Activated CD4-positive, alpha-beta T cell treated with anti-CD3 and anti-CD28 coated beads, Interleukin-2, amount 50 U/mL, for 48 hours (primary cell): ENCODE measurements at places on chromosomes 3 and 15.

DNA sequence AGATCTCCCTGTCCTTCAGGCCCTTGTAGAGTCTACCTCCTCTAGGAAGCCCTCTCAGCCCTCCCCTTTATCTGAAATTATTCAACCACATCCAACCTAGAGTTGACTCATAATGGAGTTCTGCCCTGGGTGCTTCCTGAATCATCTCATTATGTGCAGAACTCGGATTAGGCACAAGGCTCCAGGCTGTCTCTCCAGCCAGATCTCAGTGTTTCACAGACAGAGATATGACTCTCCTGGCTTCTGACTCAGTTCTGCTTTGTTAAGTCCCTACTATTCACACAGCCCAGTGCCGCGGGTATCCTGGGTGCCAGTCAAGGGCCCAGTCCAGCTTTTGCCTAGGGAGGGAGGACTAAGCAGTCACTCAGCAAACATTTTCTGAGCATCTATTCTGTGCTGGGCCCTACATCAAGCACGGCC is 9.3 kb downstream of the STRA6 start:
- no peak for DNase-seq

GRCh38 chr15:75161106-75161916 is 40.4 kb upstream of the C15orf39 start:
- DNase-seq, result no peak

DNA sequence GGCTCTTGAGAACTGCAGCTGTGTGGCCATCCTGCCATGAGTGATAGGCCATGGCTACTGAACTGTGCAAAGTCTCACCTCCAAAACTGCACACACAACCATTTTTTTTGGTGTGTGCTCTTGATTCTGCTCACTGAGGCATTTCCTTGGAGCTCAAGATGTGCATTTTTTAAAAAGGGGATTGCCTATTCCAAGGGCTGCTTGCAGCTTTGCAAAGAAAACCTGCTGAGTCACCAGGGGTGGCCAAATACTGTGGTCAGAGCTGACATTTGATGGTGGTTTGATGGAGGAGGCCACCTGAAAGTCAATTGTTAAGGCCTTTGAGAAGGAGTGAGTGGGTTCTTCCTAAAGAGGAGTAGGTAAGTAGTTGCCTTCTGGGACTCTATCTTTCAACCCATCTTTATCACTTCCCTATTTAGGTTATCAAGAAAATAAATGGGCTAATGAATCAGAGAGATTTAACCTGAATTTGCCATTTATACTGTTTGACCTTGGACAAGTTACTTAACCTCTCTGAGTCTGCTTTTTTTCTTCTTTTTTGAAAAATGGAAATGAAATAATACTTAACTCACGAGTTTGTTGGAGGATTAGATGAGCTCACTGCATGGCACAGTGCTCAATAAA is 87.9 kb downstream of the CHST2 start:
- peak; percentile 2 for DNase-seq

DNA sequence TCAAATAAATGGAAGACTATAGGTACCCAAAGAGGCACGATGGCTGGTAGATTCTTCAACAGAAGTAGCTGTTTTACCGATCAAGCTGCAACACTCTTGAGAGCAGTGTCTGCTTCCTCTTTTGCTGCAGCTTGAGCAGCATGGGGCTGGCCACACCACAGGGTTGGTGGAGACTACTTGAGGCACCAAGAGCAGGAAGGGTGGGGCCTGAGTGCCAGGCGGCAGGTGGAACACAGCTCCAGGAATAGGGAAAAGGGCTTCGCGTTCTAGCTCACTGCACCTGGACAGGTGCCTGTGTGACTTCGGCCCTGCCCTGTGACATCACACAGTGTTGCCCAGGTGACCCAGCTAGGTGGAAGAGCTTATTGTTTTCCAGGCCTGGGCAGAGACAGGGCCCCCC is at the start of gene CCDC33:
Gene CCDC33, plus strand, starts transcription at position 365 of the 400 bp plus-strand sequence. CDS start 394 bp downstream, outside the sequence.
- no peak for DNase-seq

DNA sequence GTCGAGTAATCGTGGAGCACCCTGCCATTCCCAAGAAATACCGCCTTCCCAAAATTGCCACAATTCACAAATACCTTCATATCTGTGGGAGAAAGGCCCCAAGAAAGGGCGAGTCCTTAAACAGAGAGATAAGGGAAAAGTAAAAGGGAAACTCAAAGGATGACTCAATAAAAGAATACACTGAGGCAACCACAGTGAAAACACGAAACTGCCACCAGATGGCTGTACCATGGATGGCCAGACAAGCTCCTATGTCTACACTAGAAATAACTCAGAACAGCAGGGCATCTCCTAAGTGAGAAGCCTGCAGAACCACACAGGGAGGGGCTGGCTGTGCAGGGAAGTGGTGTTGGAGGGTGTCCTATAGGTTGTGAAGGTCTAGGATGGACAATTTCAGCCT is 25.0 kb downstream of the SRGAP3 start:
- peak; percentile 36 for DNase-seq

DNA sequence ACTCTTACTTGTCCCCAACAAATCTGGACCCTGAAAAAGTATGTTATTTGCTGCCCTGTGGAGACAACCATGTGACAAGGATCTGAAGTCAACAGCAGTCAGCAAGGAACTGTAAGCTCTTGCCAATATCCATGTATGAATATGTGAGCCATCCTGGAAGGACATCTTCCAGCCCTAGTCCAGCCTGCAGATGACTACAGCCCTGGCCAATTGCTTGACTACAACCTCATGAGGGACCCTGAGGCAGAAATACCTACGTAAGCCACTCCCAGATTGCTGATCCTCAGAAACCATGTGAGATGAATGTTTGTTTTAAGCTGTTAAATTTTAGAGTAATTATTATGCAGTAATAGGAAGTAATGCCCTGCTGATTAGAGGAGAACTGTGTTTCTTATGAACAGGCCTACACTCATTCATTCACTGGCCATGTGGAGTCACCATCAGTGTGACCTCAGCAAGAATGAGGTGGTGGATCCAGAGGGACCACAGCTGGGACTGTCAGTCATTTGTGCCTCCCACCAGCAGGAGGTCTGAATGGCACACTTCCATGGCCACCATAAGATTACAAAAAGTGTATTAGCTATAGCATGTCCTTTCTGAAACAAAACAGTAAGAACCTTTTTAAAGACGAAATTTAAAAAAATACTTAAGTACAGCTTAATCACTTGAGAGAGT is 92.6 kb downstream of the TFDP2 start:
- DNase-seq, result no peak

DNA sequence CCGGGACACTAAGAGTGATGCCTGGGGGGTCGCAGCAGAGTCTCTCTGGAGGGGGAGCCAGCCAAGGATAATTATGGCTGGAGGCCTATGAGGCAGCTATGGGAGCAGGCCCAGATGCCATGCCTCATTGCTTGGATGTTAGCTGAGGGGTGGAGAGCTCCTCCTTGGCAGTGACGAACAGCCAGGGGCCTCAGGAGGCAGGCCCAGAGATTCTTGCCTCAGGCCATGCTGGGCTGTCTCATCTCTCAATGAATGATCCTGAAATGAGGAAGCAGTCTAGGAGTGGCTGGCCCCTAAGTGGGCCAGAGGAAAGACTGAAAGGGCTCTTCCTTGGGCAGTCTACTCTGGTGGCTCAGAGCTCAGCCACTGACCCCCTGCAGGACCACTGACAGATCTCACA is 21.3 kb downstream of the KIF9 start:
- no peak for DNase-seq

DNA sequence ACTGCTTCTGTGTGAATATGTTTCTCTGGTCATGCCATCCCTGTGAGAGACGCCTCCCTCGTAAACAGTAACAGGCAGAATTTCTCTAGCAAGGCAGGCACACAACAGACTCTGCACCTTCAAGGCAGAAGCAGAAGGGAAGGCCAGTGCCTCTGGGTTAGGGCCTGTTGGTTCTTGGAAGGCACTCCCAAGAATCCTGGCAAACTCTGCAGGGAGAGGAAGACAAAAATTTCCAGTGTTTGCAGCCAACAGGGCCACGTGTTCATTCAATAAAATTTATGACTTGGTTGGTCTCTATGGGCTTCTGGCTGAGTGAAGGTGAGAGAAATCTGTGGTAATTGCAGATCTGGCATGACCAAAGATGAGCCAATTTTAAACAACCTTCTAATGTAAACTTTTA is 39.3 kb downstream of the NFKBIZ start:
- DNase-seq, result no peak

DNA sequence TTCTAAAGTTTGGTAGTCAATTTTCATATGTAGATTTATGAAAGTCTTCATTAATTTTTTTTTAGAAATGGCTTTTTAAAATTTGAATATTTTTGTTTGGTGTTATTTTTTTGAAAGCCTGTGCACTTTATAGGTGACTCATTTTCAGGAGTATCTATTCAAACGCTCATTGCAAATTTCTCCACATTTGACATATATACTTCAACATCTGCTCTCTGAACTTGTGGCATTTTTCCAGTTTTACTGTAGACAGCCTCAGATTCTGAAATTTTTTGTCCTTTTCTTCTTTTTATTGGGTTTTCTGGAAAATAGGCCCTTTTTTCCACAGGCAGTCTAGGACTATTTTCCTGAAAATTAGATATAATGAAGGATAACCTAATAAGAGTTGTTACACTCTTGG is 396.6 kb downstream of the RBMS3 start:
- DNase-seq, result no peak

- DNase-seq, result no peak
Measured at GRCh38 chr3:185131602-185132256, 21.1 kb downstream of the C3orf70 start.

GRCh38 chr3:102531686-102532085 is 96.9 kb downstream of the ZPLD1 start:
- no peak for DNase-seq

- no peak for DNase-seq
Measured at GRCh38 chr3:187507905-187508304, 139.7 kb downstream of the RTP4 start.

- DNase-seq, result no peak
Measured at GRCh38 chr3:131079086-131079485, 52.4 kb downstream of the NEK11 start.

DNA sequence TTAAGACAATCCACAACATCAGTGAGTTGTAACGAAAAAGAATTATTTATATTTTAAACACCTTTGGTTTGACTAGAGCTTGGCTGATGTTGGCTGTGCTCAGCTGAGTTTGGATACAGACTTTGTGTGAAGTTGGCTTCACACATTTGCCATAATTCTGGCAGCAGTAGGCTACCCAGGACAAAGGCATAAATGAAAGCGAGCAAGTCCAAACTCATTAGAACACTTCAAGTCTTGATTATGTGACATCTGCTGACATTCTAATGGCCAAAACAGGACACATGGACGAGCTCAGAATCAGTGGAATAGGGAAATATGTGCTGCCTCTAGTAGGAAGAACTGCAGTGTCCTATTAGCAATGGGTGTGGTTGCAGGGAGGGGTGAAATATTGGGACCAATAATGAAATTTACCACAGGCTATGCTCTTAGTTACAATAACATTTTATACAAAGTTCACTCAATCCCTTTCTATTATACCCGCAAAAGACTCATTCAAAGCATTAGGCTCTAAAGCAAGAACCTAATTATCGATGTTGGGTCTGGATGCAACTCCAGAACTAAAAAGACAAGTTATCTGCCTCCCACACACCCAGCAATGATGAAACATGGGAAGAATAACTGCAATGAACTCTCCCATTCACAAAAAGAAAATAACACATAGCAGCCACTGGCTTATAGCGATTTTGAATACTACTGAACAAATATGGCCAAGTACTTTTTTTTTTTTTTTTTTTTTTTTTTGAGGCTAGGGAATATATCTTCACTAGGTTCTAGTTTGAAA is 493.9 kb upstream of the RASGRP1 start:
- no peak for DNase-seq

DNA sequence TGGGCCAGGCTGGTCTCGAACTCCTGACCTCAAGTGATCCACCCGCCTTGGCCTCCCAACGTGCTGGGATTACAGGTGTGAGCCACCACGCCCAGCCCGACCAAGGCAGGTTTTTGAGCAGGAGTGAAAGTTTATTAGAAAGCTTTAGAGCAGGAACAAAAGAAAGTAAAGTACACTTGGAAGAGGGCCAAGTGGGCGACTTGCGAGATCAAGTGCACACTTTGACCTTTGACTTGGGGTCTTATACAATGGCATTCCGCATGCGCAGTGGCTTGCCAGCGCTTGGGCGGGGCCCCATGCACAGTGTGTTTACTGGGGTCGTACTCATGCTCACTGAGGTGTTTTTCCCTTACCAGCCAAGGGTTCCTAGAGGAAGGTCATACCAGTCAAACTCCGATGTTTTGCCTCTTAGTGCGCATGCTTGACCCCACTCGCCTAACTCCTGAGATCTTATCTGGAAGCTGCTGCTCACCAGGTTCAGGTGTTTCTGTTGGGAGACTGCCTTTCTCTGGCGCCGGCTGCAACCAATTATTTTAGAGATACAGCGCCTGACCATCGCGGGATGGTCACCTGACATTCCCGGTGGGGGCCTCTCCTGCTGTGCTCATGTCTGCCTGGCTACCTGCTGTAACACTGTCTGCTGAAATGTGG is 46.9 kb upstream of the FLNB start:
- no peak for DNase-seq

- DNase-seq, result peak; percentile 46
Measured at GRCh38 chr3:130539005-130539404, 22.0 kb downstream of the COL6A6 start.

DNA sequence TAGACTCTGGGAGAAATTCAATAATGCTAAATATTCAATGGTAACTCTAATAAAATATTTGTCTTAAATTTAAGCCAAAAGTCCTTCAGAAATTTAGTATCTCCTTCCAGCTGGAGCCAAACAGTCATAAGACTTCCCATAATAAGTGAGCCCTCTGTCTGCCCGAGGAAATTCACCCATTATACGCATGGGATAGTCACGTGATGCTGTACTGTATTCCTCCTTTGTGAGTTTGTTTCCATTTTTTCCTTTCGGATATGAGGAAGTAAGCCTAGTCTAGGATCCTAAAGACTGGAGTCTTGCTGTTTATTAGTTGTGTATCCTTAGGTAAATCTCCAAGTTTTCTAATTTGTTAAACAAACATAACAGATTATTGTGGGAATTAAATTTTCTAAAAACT is 110.4 kb upstream of the PLAAT1 start:
- no peak for DNase-seq

- no peak for DNase-seq
Measured at GRCh38 chr3:162166543-162166942, 669.9 kb downstream of the OTOL1 start.

GRCh38 chr3:43400167-43400566 is 113.8 kb downstream of the SNRK start:
- no peak for DNase-seq

DNA sequence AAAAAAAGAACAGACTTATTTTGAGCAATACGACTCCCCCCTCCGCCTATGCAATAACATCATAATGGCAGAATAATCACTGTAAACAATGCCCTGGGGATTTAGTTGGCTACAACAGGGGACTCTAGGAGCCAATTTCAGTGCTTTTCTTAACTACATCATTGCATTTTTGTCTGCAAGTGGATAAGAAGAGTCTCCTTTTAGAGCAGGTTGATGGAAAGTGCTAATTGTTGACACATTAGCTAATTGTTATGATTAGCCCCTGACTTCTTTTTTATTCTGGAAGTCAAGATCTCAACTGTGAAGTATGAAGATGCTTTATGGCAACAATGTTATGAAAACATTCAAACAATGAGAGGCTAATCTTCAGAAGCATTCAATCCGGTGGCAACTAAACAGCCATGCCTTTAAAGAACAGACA is 121.2 kb downstream of the MECOM start:
- no peak for DNase-seq

GRCh38 chr15:34714476-34715121 is 40.2 kb downstream of the GJD2 start:
- DNase-seq, result no peak

- DNase-seq, result no peak
Measured at GRCh38 chr3:184332370-184333090, 4.9 kb upstream of the FAM131A start.
